ENCODE measurements at places on chromosomes 5 and 9.

DNA sequence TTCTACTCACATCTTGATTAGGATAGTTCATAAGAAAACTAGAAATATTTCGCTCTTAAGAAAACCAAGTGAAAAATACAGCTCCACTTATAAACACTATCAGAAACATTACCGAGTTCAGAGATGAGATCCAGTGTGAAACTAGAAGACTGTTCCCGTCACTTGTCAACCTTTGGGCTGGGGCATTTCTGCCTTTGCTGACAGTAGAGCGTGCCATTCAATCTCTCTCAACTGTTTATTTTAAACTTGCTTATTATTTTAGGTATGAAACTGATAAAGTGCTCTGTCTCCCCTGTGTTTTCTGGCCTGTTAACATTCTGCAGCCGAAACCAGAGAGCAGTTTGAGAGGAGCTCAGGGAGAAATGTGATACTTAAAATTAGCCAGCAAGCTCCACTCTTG, 16.7 kb downstream of the MRRF start:
- no peak for DNase-seq

DNA sequence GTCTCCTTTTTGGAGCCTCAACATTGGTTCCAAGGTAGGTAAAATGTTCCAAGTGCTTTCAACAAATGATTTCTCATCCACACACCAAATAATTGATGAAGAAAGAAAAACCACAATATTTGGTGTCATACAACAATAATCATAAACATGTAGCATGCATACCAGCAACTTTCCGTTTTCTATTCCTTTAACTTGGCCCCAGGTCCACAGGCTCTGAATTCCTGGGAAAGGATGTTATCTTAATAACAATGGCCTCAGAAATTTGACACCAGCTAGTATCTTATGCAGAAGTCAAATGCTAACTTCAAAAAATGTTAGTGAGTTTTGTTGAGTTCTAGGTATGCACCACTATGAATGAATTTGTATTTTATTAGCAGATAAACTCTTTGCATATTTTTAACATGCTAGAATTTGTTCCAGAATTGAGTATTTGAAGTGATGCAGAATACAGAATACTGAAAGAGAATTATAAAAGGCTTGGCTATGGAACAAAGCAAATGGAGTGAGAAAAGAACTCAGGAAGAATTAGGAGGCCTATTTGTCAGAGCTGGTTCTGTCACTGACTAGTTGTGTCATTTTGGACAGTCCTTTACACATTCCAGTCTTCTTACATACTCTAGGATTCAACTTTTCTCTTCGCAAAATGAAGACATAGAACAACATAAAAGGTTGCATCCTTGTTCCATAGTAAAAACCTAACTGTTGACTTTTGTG, 435.3 kb upstream of the TNC start:
- DNase-seq, result no peak

GRCh38 chr5:179307931-179308471, 37.3 kb downstream of the ADAMTS2 start:
- DNase-seq, result no peak

DNA sequence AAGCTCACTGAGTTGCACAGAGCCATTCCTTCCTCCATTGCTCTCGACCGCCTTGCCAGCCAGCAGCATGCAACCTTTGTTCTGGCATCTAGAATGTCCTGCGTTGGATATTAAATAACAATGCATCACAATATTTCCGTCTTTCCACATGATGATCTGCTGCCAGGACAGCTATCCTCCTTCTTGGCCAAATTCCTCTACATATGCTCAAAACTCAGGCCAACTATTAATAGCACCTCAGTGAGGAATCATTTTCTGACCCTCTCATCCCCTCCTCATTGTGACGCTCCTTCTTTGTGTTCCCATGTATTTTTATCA, 128.6 kb downstream of the MYO10 start:
- DNase-seq, result no peak

DNA sequence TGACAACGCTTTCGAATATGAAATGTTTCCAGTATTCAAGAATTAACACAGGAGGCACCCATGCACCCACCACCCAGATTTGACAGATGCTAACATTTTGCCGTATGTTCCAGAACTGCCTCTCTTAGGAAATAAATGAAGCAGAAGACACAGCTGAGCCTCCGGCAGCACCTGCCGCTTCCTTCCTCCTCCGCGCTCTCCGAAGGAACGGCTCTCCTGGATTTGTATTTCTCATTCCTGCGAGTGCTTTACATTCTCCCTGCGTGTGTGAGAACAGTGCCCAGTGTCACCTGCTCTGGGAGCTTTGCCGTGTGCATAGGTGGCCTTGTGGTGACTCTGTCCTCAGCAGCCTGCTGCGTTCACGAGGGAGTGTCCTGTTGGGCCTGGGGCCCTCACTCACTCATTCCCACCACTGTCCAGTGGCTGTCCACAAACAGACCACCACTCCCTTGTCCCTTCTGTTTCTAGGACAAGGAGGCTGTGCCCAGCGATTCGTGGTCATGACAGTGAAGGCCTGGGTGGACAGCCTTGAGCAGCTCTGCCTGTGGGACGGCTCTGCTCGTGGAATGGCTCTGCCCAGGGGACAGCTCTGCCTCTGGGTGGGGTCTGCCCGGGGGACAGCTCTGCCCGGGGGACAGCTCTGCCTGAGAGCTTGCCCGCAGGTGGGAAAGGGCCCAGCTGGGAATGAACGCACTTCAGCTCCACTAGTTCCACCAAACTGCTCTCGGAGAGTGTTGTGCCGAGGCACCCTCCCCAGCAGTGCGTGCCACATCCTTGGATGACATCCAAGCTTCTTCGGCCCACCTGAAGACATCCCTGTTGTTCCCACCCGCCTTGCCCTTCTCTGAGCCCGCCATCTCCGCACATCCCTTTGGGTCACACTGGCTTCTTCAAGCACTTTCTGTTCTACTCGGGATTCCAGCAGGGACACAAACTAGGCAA, 170.5 kb upstream of the PPP1R26 start:
- no peak for DNase-seq

DNA sequence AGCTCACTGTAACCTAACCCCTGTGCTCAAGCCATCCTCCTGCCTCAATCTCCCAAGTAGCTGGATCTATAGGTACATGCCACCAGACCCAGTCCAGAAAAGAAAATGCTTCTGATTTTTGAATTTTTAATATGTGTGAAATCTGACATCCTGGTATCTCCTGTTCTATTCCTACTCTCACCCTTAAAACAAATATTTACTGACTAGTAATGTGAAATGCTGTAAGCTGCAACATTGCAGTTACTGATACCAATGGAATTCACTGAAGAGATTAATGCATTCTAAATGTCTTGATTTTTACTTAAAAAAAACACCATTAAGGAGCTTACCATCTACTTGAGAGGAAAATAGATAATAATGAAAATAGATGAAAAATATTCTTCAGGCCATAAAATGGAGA, 162.7 kb upstream of the TSLP start:
- no peak for DNase-seq

GRCh38 chr9:134709512-134710270, 68.1 kb downstream of the COL5A1 start:
- DNase-seq, result no peak

DNA sequence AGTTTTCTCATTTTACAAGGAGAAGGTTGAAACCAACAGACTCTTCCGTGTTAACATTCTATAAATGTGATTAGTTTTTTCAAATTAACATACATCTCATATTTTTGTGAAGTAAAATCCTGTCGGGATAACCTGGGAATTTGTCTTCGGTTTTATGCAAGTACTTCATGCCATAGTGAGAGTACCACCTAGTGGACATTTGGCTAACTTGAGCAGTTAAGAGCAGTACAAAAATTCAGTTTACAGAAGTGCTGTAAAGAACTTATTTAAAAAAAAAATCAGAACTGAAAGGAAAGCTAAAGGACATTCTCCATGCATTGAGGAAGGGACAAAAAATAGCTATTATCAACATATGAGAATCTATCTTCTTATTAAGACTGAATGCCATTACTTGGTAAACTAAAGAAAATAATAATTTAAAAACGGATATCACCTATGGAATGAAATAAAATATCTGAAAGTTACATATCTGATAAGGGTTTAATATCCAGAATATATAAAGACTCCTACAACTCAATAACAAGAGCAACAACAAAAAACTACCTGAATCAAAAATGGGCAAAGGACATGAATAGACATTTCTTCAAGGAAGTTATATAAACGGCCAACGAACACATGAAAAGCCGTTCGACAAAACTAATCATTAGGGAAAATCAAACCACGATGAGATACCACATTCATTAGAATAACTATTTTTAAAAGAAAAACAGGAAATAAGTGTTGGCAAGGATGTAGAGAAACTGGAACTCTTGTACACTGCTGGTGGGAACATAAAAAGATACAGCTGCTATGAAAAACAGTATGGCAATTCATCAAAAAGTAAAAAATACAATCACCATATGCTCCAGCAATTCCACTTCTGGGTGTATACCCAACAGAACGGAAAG, 117.0 kb upstream of the GNA14 start:
- DNase-seq, result no peak

DNA sequence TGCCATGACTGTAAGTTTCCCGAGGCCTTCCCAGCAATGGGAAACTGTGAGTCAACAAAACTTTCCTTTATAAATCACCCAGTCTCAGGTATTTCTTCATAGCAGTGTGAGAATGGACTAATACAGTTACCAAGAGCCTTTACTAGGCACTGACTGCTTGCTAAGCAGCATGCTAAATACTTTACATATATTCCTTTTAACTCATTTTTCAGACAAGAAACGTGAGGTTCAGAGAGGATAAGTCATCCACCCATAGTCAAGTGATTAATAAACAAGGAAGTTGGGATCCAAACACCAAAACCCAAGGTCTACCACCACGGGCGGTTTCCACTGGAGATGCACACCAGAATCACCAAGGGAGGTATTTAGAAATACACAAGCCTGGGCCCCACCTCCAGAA, 50.8 kb downstream of the GABBR2 start:
- peak; percentile 72 for DNase-seq

- no peak for DNase-seq
Observed at GRCh38 chr9:34585946-34586669, 3.4 kb downstream of the CNTFR start.

DNA sequence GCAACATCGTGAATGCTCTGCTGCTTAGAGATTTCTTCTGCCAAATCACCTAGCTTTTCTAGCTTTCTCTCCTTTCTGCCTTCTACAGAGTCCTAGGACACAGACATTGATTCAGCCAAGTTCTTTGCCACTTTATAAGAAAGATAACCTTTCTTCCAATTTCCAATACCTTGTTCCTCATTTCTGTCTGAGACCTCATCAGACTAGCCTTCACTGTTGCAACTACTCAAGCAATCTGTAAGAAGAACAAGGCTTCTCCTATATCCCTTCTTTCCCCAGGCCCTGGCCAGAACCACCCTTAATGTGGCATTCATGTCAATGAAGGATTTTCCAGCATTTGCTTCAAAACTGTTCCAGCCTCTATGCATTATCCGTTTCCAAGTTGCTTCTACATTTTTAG, 24.3 kb downstream of the FBXO10 start:
- DNase-seq, result no peak

DNA sequence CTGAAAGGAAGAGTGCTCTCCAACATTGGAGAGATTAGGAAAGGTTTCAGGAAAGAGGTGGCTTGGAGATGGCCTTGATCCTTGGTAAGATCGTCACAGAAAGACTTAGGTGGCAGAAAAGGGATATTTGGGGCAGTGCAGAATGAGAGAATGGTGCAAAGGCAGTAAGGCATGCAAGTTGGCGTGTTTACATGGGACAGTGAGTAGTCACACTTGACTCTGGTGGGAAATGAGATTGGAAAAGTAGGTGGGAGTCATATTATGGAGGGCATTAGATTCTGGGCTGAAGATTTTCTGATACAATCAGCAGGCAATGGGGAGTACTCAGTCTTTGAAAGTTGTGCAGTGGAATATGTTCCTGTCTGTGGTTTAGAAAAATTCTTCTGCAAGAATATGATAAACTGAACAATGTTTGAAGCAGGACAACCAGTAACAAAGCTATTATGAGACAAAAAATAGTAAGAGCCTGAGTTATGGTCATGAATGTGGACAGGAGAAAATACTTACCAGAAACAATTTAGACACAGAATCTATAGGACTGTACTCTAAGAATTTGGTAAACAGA, 76.2 kb upstream of the ANKRD55 start:
- no peak for DNase-seq

DNA sequence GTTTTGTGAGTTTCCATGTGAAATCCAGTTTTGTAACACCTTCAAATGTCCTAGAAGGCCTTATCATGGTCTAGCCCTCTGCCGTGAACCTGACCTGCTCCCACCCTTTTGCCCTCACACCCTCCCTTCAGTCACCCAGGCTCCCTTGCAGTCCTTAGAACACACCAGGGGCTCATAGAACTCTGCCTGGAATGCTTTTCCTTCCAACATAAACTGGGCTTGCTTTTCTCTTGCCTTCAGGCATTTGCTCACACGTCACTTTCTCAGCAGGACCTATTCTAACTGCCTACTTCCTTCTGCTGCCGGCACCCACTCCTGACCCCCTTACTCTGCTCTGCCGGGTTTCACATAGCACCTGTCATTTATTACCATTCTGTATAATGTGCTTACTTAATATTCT, 111.9 kb downstream of the PDE8B start:
- no peak for DNase-seq

DNA sequence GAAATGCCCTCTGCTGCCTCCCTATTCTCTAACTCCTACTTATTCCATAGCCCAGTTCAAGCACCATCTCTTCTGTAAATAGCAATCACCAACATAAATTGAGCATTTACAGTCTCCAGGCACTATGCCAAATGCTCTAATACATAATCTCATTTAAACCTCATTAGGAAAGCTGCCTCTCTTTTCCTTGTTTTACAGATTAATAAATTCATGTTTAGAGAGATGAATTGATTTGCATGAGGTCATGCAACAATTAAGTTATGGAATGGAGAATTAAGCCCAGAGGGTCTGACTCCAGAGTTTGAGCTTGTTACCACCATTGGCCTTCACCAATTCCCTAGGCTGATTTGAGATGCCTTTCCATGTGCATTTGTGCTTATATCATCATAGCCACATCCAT, 23.4 kb upstream of the RFX3 start:
- DNase-seq, result no peak

DNA sequence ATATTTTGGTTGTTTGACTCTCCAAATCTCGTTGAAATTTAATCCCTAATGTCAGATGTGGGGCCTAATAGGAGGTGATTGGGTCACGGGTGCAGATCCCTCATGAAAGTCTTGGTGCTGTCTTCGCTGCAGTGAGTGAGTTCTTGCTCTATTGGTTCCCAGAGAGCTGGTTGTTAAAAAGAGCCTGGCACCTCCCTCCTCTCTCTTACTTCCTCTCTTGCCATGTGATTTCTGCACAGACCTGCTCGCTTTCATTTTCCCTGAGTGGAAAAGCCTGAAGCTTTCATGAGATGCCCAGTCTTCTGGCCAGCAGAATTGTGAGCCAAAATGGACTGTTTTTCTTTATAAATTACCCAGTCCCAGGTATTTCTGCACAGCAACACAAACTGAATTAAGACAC, 221.6 kb downstream of the MAT2B start:
- DNase-seq, result no peak

- DNase-seq, result no peak
Observed at GRCh38 chr5:42581845-42582244, 158.6 kb downstream of the GHR start.
